Motor neuron (in vitro differentiated cells): ENCODE measurements at places on chromosomes 16 and 17.

GRCh38 chr17:6749519-6749918, 6.3 kb upstream of the XAF1 start:
- no peak for ATAC-seq

DNA sequence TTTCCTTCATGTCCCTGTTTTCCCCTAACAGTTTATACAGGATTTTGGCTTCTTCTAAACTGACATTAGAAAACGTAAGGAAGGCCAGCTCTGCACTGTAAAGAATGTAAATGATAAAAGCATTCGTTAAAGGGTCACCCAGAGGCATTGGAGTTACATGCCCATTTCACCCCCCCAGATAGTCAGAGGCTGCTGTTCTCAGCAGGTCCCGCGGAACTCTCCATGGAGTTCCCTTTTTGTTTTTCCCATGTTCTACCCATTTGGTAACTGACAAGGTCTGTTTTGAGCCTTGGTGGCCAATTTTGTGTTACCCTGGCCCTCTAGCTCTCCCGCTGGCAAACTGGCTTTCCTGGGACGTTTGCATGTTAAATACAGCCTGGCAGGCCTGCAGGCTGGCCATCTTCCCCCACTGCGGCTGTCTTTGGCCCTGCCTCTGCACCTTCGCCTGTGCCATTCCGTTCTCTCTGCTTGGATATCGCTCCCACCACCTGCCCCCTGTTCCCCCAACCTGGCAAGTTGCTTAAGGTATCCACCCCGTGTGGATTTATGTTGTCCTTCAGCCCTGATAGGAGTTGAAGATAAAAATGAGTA, 49.7 kb downstream of the EPN2 start:
- no peak for ATAC-seq

- ATAC-seq = no peak
These were observed 14.2 kb upstream of the RHBDF2 start for GRCh38 chr17:76515274-76515949.

DNA sequence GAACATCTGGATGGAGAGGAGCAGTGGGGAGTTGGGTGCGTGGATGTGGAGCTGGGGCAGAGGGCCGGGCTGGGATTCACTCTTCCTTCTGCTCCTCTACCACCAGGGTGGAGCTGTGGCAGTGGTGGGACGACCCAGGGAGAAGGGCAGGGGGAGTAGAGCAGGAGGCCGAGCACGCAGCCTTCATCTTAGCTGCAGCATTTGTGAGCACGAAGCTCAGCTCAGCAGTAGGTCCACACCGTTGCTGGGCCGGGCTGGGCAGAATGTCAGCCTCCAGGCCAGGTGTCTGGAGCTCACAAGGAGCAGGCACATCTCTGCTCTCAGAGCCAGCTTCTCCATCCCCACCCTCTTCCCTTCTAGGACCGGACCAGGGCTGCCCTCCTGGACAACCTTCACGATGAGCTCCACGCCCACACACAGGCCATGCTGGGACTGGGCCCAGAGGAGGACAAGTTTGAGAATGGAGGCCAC, 55.7 kb downstream of the OR1D5 start:
- no peak for ATAC-seq

DNA sequence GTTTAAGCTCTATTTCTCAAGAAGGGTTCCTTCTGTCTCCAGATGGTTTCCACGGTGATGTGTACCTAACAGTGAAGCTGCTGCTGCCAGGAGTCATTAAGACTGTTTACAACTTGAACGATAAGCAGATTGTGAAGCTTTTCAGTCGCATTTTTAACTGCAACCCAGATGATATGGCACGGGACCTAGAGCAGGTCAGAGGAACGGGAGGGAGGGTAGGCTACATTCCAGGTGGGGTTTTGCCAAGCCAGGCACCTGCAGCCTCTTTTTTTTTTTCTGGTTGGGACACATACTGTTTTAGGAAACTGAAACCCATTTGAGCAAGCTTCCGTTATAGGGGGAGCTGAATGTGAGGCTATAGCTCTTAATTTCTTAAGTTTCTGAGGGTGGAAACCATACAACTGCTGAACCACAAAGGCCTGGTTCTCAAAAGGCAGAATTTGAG, 10.6 kb downstream of the LIG3 start:
- no peak for ATAC-seq

- no peak for ATAC-seq
These were observed 49.0 kb upstream of the CHMP6 start for GRCh38 chr17:80942423-80943345.

GRCh38 chr17:49814781-49815529, 26.5 kb downstream of the KAT7 start:
- ATAC-seq = no peak

DNA sequence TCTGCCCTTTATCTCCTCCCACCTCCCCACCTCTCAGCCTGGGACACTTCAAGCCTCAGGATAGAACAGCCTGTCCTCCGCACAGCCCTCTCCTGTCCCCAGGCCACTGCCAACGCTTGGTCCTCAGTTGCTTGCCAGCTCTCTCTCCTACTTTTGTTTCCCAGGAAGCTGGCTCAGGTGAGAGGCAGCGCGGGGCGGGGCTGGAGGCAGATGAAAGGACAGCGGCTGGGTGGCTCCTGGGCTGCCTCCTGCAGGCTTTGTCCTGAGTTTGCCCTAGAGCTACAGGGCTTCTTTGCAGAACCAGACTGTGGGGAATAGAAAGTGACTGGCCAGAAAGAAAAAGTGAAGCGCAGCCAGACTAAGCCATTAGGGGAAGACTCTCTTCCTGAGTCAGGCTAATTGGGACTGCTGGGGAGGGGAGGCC, 48.2 kb upstream of the CDC42EP4 start:
- ATAC-seq = no peak

- ATAC-seq = no peak
These were observed 77.2 kb downstream of the NT5M start for GRCh38 chr17:17380145-17380925.

DNA sequence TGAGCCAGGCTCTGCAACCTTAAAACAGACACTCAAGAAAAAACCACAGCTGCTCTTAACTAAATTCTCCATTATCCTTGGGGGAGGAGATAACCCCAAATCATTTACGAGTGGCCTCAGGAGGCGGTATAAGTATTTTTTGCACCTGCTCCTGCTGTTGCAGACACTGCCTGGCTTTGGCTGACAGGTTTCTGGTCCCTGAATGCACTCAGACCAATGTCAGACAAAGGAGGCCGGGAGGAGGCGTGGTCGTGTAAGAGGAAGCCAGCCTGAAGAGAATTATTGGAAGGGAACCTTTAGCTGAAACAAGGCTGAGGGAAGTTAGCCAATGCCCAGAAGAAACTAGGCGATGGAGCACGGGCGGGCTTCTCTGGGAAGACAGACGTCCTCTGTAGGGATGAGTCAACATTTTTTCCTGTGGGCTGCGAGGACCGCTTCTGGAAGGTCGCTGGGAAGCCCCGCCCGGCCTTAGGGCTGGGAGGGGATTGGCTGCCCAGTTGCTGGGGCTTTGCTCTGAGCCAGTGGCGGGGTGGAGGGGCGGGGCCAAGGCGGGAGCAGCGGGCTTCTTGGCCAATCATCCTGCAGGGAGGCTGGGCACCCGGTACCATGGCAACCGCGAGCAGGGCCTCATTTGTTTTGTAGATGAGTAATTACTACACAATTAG, 82.3 kb downstream of the CCDC182 start:
- ATAC-seq = peak; percentile 95

DNA sequence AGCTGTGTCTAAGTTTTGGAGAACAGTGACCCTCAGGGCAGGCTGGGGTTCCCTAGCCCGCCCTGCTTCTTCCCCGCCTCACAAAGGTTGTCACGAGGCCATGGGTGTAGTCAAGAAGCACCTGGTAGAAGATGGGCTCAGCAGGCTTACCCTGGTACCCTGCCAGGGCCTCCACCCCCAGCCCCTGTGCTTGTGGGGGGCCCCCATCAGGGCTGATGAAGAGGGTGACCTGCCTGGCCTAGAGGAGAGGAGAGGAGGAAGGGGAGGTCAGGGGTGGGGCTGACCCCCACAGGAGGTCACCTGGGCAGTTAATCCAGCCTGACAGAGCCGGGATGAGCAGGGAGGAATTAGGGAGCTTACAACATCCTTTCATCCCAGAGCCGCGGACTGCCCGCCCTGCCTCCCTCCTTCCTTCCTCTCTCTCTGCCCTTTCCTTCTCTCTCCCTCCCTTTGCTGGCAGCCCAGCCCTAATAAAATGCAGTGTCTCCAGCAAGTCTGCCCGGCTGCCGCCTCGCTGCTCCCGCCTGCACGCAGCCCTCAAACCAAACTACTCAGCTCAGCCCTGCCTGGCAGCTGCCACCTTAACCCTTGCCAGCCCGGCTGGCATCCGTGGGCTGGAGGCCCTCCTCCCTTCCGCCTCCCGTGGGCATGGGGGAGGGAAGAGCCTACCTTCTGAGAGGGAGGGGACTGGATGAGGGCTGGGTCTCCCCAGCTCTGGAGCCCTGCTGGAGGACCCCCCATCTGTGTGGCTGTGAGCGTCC, 7.2 kb downstream of the DLX3 start:
- ATAC-seq = peak; percentile 44

DNA sequence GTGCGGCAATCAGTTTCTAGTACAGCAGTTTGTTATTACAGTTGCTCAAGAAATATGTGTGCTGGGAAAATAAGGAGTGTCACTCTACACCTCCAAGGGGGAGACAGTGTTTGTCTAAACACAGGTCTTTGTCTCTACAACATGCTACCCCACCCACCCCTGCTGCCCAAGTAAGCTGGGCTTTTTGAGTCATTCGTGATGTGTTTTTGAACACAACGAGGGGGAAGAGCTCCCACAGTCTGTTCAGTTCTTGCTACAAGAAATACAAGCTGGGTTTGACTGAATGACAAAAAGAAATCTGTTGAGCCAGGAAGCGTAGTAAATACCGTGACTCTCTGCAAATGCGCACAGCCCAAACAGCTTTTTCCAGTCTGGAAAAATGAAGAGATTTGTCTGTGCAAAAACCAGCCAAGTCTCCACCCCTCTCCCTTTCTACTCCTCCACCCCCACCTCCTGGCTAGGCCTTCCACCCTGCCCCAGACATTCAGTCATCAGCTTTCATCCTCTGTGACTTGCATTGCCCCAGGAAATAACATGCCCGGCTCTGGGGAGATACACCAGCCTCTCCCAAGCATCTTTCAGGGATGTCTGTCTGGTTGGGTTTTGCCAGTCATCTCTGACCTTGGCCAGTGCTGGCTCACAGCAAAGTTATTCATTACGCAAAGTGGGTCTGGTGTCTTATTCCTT, 25.7 kb downstream of the CHD9 start:
- peak; percentile 89 for ATAC-seq

GRCh38 chr16:12750554-12750918, 53.2 kb downstream of the CPPED1 start:
- no peak for ATAC-seq

DNA sequence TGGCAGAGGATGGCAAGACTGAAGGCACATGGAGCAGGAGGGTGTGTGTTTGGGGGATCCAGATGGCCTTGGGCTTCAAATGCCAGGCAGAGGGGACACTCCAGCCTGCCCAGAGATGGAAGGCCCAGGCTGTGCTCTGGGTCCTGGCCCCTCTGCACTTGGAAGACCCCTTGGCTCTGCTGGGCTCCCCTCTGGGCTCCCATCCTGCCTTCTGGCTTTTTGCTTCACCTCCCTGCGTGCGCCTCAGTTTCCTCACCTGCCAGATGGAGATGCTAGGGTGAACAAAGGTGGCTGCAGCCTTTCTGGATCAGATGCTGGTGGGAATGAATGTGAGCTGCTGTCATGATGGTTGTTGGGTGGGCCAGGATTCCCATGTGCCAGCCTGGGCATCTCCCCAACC, 3.0 kb downstream of the SNN start:
- ATAC-seq = no peak

DNA sequence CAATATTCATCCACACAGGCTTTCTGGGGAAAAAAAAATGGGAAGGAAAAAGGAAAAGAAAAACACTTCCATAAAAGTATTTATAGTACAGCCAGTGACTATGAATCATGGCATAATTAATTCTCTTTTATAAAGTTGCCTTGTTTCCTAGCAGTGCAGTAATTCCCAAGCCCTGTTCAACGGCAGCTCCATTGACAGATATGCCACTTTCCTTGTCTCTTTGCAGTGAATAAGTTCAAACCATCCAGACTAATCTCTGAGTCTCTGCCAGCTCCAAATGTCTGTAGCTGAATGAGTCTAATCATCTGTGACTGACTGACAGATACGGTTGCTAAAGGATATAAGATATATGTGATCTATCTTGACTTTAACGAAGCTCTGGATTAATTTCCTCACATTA, 52.9 kb upstream of the KCNJ16 start:
- ATAC-seq = peak; percentile 23

- no peak for ATAC-seq
These were observed 40.4 kb downstream of the PIK3R5 start for GRCh38 chr17:8925141-8925540.

- peak; percentile 38 for ATAC-seq
These were observed 33.2 kb downstream of the GPRC5B start for GRCh38 chr16:19851476-19851875.

DNA sequence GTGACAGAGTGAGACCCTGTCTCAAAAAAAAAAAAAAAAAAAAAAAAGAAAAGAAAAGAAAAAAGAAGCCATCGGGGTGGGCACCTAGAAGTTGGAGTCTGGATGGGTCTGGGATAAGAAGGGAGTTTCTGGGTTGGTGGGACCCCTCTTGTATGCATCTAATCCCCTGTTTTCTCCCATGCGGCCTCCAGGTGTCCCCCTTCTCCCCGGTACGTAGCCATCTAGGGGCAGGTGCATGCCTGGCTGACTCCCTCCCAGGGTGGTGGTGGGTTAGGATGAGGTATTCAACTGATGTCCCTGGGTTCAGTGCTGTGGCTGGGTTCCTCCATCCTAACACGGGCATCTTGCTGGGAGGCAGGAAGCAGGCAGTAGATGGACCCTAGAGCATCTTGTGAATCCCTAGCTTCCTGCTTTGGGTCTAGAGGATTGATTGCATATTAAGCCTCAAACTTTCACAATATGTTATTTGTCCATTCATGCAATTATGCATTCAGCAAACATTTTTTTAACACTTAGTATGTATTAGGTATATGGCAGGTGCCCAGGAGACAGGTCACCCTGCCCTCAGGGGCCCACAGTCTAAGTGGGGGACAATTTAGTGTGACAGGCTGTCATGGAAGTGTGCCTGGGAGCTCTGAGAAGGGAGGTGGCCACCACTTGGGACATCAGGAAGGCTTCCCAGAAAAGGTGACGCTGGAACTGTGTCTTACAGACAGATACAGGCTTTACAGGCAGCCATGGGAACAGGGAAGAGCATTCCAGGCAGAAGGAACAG, 13.1 kb downstream of the FMNL1 start:
- no peak for ATAC-seq

GRCh38 chr16:21626659-21627277, 25.6 kb downstream of the IGSF6 start:
- ATAC-seq = peak; percentile 98

- ATAC-seq = no peak
These were observed 16.9 kb downstream of the EMC8 start for GRCh38 chr16:85782451-85782850.

- ATAC-seq = no peak
These were observed 118.9 kb upstream of the IRX3 start for GRCh38 chr16:54405478-54405877.

DNA sequence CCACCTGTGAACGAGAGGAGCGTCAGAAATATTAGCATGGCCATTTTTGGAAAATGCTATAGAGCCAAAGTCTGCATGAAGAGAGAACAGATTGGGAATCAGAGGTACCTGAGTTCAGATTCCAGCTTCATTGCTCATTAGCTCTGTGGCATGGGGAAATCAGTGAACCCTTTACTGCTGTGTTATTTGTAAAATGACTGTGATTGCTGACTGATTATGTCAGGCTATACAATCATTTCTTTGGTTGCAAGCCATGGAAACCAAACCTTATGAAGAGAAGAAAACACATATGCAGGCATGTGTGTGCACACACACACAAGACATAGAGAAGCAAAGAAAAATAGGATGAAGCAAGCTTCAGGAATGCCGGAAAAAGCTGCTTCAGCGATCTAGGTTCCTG, 101.4 kb upstream of the HSBP1 start:
- no peak for ATAC-seq

- no peak for ATAC-seq
These were observed 1.2 kb upstream of the GNG13 start for GRCh38 chr16:801584-802363.
